ENCODE measurements at places on chromosomes 6 and 20.

DNA sequence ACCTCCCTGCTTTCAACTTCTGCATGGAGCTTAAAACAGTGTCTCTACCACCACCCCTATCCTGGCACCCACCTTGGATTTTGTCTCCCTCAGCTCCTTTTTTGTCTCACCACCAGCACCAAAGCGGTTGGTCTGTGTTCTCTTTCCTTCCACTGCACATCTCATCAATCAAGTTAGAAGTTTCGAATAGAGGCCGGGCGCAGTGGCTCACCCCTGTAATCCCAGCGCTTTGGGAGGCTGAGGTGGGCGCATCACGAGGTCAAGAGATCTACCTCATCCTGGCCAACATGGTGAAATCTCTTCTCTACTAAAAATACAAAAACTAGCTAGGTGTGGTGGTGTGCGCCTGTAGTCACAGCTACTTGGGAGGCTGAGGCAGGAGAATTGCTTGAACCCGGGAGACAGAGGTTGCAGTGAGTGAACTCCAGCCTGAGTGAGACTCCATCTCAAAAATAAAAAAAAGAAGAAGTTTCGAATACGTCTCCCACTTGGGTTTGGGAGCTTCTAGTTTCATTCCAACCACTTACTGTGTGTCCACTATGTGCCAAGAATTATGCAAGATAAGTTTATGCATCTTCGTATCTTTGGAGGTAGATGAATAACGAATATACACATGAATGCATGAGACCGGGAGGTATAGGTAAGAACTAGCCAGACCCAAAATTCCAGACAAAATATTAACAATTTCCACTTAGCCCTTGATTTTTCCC, 5.9 kb downstream of the PCED1A start:
- no peak for DNase-seq

GRCh38 chr6:4774296-4774695, 1.9 kb upstream of the CDYL start:
- no peak for DNase-seq

GRCh38 chr20:20772497-20773085, 60.1 kb upstream of the RALGAPA2 start:
- no peak for DNase-seq

- DNase-seq = no peak
Observed at GRCh38 chr20:43017241-43018030, 172.3 kb downstream of the PTPRT start.

GRCh38 chr20:37421988-37422387, 76.0 kb downstream of the SRC start:
- DNase-seq = no peak

DNA sequence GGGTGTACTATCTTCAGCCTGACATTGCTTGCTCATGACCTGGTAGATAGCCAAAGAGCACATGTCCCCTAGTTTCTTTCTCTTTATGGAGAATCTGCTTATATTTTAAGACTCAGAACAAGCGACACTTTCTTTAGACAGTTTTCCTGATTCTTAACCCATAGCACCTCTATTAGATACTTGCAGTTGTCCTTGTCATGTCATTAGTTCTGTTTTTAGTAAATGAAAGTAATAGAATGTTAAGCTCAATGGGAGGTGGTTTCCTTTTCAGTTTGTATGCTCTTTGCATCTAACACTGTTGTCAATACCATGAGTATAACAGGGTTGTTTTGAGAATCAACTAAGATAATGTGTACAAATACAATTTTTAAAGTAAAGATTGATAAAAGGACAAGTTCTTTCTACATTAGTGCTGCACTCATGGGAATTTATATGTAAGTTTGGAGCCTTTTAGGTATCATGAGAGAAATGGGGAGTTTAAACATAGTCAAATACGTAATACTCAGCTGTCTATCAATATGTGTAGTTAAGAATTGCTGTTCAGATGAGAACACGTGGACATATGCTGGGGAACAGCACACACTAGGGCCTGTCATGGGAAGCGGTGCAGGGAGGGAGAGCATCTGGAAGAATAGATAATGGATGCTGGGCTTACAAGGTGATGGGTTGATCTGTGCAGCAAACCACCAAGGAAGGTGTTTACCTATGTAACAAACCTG, 124.3 kb downstream of the GRM1 start:
- no peak for DNase-seq

GRCh38 chr6:156776470-156776839, 723 bp upstream of the ARID1B start:
- DNase-seq = no peak

- peak; percentile 70 for DNase-seq
Observed at GRCh38 chr6:127342296-127342945, 988 bp downstream of the ECHDC1 start.

GRCh38 chr6:41799559-41799911, 12.0 kb downstream of the TOMM6 start:
- no peak for DNase-seq

GRCh38 chr20:17680836-17681725, 961 bp downstream of the RRBP1 start:
- DNase-seq = peak; percentile 71

GRCh38 chr20:19071902-19072498, 140.4 kb upstream of the SLC24A3 start:
- DNase-seq = no peak

GRCh38 chr6:89454300-89454699, 21.3 kb downstream of the ANKRD6 start:
- DNase-seq = peak; percentile 2

DNA sequence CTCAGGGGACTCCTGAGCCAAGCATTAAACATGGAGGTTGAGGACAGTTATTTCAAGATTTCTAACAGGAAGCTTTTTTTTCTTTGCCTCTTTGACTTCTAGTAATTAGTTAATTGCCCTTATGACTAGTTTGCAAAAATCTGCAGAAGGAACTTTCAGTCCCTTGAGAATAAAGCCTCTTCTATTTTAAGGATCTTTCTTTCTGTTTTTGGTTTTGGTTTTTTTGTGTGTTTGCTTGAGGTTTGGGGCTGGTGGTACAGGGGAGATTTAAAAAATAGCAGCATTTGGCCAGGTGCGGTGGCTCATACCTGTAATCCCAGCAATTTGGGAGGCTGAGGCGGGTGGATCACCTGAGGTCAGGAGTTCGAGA, 259.3 kb downstream of the BMP7 start:
- DNase-seq = no peak

GRCh38 chr6:18533793-18534192, 146.6 kb downstream of the RNF144B start:
- no peak for DNase-seq

- DNase-seq = peak; percentile 45
Observed at GRCh38 chr6:159170333-159170672, 1.1 kb downstream of the FNDC1 start.

GRCh38 chr20:22418738-22419137, 165.6 kb downstream of the FOXA2 start:
- no peak for DNase-seq

DNA sequence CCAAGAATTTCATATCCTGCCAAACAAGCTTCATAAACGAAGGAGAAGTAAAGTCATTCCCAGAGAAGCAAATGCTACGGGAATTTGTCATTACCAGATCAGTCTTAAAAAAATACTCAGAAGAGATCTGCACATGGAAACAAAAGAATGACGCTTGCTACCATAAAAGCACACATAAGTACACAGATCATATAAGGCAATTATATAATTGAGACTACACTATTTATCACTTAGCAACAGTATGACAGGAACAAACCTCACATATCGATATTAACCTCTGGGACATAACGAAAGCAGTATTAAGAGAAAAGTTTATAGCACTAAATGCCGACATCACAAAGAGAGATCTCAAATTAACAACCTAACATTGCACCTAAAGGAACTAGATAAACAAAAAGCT, 67.6 kb upstream of the TMEM200A start:
- DNase-seq = no peak

GRCh38 chr20:4457566-4458543, 263.9 kb upstream of the PRND start:
- DNase-seq = peak; percentile 30

GRCh38 chr6:93196406-93196970, 222.9 kb downstream of the EPHA7 start:
- DNase-seq = no peak

All from AG10803 (cell line).